ENCODE measurements at places on chromosomes 1 and 21.

- DNase-seq: no peak
These were observed 99.6 kb upstream of the ZC3H11B start for GRCh38 chr1:219712506-219712905.

- DNase-seq: no peak
These were observed 112.6 kb downstream of the SEC16B start for GRCh38 chr1:177857285-177857684.

DNA sequence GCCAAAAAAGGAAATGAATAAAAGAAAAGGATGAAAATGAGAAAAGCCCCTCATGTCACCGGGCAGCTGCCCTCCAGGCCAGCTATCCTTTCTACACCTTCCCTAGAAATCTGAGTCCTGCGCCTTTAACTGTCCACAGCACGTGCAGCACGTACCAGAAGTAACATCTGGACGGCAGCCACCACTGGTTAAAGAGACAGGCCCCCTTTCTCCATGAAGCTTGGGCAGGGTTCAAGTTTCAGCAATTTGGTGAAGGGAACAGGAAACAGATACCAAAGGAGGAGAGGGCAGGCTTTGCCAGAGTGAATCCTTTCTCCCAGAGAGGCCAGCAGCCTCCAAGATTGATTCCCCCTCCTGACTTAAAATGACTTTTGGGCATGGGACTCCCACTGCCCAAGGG is 3.6 kb upstream of the KIAA2013 start:
- peak; percentile 67 for DNase-seq

GRCh38 chr1:22888320-22889075 is 84.2 kb downstream of the LACTBL1 start:
- DNase-seq: no peak

DNA sequence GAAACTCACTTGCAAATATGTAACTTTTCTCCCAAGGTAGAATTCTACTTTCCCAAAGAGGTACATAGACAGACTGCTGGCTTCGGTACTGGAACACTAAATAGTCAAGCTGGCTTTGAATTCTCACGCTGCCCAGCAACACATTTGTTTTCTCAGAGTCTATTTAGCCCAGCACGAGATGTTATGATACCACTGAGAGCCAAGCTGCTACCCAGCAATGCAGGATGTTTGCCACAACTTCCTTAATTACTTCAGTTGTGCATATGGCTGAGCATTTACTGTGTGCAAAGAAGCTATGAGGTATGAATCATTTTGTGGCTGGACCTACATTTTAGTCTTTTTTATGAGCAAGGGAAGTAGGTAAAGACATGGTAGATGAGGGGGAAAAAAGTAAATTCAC is 793.2 kb downstream of the PLA2G4A start:
- no peak for DNase-seq

DNA sequence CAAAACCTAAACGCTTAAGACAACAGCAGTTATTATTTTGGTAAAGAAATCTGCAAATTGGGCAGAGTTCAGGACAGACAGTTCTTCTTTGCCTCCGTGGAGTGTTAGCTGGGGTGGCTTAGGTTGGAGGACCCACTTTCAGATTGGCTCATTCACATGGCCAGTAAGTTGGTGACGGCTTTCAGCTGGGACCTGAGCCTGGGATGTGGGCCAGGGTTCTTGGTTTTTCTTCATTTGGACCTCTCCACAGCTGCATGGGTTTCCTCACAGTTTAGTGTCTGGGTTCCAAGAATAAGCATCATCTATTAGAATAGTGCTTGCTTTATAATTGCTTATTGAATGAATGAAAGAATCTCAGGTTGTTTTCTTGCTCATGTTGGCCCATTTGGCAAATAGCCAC is 72.2 kb downstream of the ATF6 start:
- DNase-seq: no peak

GRCh38 chr1:237562242-237562823 is 328.4 kb downstream of the ZP4 start:
- DNase-seq: peak; percentile 42

DNA sequence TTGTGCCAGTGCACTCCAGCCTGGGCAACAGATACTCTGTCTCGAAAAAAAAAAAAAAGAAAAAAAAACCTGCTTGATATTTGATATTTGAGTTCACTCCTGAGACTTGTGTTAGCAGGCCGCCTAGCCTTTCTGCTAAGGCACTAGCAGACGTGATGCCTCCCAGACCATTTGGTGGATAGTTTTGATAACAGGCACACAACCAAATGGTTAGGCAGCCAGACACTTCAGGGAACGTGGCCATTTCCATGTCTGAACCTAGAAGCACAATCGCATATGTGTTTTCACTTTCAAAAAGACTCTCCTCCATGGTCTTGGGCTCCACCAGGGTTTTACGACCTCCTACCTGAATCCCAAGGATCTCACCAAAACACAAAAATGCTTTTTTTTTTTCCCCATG is 1319.5 kb downstream of the BRINP3 start:
- no peak for DNase-seq

DNA sequence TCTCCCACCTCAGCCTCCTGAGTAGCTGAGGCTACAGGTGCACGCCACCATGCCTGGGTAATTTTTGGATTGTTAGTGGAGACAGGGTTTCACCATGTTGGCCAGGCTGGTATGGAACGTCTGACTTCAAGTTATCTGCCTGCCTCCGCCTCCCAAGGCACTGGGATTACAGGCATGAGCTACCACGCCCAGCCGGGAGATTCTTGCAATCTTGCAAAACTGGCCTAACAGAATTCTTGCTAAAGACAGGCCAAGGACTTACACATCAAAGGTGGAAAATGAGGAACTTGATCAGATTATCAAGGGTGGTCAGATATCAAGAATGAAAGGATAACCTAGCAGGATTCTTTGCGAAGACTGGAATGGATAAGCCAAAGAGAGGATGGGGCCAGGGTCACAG is 98.3 kb upstream of the TIAM1 start:
- DNase-seq: no peak

- no peak for DNase-seq
These were observed 387.6 kb downstream of the LTN1 start for GRCh38 chr21:28604946-28605537.

DNA sequence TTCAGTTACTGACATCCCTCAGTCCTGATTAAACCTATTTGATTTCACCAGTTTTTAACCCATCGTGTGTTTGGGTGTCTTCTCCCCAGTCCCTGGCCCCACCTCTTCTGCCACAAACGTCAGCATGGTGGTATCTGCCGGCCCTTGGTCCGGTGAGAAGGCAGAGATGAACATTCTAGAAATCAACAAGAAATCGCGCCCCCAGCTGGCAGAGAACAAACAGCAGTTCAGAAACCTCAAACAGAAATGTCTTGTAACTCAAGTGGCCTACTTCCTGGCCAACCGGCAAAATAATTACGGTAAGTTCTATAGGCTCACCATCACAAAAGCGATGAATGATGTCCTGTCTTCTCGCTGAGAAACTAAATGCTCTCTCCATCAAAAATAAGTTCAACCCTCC is 28.7 kb downstream of the NBPF3 start:
- peak; percentile 21 for DNase-seq

GRCh38 chr21:42298237-42298636 is 17.0 kb downstream of the TFF3 start:
- no peak for DNase-seq

DNA sequence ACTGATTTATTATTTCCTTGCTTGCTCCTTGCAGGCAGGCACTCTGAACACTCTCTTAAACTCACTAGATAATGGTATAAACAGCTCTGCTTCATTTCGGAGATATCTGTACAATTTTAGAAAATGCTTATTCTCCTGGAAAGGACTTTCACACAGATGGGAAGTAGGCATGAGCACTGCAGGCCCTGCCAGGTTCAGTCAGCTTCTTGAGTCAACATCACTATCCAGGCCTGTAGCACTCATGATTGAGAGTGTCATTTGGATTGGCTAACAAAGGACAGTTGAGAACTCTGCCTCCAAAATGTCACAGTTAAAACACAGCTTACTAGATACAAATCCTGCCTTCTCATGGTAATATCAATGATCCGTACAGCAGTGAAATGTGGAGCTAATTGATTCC is 181.9 kb downstream of the CYYR1 start:
- no peak for DNase-seq
